ENCODE measurements at places on chromosomes 7 and 10.

- no peak for DNase-seq
Measured at GRCh38 chr7:50212666-50213621, 91.6 kb upstream of the IKZF1 start.

- DNase-seq, result no peak
Measured at GRCh38 chr10:133347710-133348517, 741 bp downstream of the PRAP1 start.

DNA sequence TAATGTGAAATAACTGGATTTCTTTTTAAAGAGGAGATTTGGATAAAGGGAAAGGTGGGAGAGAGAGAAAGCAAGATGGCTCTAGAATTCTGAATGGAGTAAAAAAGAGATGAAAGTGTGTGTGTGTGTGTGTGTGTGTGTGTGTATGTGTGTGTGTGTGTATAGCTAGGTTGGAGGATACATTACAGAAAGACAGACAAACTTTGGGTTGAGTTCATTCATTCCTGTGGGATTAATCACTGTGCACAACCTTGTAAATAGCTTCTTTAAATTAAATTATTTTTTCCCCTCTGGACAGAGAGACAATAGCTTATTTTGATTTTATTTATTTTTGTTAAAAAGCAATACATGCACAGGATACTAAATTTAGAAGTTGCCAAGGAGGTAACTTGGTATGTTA, 7.5 kb downstream of the ASB4 start:
- no peak for DNase-seq

DNA sequence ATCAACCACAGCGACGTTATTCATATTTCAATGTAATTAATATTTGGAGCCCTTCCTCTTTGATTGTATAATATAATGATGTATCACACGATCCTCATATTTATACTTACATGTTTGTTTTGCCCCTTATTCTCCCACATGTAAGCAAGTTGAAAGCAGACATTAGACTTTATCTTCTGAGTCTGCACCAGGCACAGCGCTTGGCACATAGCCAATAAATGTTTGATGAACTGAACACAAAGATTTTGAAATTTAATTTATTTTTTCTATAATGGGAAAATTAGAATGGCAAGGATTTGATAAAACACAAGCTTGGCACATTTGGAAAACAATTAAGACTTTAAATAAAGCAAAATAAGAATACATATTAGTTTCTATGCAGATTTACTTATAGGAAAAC, 31.6 kb downstream of the ZFAND4 start:
- no peak for DNase-seq

DNA sequence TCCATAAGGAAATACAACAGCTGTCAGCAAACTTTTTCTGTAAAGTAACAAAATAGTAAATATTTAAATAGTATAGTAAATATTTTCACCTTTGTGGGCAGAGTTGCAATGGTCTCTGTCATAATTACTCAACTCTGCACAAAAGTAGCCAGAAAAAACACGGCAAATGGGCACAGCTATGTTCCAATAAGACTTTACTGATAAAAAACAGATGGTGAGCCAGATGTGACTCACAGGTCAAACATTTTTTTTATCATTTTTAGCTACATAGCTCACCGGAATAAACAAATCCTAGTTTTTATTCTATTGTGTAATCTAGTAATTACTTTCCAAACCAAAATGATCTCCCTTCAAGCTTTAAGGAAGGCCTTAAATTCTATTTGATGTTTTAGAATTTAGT, 55.3 kb downstream of the NCAPG2 start:
- DNase-seq, result no peak

DNA sequence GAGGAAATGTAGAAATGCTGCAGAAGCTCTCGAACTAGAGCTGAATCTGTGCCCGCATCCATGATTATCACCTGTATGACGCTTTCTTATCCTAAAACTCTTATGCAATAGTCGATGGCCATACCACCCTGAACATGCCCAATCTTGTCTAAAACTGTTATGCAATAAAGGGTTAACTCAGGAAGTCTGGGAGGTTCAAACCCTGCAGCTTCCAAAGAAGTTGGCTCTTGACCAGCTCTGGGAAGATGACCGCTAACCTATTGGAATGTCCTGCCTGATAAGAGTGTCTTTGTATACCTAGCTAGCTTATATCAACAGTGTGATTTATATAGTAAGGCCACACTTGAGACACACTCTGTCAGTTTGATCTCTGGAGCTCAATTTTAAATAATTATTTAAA, 3.4 kb upstream of the C10orf88 start:
- DNase-seq, result no peak

DNA sequence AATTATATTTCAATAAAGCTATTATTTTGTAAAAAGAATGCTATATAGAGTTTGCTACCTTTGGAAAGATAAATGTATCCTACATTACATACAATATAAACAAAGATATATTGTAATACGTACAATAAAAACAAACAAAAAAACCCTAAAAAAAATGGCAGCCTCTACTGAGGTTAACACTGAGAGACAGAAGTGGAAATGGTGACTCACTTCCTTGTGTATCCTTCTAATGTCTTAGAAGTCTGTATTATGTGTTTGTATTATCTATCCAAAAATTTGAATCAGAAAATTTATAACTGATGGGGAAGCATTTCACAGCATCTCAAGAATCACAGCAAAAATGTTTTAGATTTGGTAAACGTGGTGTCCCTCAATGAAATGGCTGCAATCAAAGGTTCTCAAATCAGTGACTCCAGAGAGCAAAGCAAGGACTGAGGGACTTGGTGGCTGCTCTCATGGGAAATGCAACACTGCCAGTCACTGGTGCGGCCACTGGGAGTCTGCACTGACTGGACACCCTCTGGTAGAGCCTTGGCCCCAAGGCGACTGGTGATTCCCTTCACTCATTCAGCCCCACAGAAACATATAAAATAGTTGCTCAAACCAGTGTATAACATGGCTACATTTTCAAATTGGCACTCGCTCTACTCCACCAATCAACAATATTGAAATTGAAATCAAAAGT, 53.8 kb downstream of the PANK1 start:
- no peak for DNase-seq

DNA sequence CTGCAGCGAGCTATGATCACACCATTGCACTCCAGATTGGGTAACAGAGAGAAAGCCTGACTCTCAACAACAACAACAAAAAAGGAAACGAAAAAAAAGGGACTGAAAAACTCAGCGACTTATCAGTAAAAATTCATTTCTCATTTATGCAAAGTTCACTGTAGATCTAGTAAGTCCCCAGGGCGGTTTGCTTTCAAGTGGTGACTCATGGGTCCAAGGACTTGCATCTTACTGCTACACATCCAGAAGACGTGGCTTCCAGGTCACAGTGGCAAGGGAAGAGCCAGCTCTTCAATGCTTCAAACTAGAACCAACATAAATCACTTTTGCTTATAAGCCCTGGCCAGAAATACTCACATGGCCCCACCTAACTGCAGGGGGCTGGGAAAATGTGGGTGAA, 178.3 kb upstream of the AUTS2 start:
- DNase-seq, result no peak

- DNase-seq, result no peak
Measured at GRCh38 chr7:117791877-117792780, 81.1 kb downstream of the CTTNBP2 start.

DNA sequence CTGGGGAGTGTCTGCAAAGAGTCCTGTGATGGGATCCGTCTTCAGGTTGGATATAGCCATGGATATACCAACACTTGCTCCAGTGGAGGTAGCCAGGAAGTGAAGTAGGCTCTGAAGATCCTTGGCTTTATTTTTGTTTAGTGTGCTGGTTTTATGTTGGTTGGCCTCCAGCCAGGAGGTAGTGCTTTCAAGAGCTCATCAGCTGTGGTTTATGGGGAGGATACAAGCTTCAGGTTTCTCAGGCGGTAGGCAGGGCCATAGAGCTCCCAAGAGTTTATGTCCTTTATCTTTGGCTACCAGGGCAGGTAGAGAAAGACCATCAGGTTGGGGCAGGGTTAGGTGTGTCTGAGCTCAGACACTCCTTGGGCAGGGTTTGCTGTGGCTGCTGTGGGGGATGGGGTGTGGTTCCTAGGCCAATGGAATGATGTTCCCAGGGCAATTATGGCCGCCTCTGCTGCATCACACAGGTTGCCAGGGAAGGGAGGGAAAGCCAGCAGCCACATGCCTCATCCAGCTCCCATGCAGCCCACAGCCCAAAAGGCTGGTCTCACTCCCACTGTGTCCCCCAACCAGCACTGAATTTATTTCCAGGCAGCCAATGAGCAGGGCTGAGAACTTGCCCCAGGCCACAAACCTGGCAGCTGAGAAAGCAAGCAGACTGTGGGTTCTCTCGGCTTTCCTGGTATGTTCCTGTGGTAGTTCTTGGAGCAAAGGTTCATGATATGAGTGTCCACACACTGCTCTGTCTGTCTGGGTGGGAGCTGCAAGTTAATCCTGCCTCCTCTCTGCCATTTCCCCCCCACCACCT, 67.0 kb upstream of the PRLHR start:
- no peak for DNase-seq

DNA sequence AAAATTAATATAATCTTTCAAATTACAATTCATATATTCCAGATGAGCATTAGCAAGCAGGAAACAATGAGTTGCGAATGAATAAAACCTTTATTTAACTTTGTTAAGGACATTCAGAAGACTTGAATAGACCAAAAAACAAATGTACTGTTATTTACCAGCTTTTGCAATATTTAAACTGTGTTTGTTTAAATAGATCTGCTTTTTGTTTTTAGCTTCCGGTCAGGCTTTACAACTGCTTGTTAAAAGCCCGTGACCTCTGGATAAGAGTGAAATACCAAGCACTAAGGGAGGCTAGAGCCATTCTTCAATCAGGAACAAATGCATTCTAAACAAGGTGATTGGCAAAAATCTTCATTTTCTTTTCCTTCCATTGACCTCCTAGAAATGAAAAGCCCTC, 184.9 kb upstream of the GNAI1 start:
- DNase-seq, result no peak

DNA sequence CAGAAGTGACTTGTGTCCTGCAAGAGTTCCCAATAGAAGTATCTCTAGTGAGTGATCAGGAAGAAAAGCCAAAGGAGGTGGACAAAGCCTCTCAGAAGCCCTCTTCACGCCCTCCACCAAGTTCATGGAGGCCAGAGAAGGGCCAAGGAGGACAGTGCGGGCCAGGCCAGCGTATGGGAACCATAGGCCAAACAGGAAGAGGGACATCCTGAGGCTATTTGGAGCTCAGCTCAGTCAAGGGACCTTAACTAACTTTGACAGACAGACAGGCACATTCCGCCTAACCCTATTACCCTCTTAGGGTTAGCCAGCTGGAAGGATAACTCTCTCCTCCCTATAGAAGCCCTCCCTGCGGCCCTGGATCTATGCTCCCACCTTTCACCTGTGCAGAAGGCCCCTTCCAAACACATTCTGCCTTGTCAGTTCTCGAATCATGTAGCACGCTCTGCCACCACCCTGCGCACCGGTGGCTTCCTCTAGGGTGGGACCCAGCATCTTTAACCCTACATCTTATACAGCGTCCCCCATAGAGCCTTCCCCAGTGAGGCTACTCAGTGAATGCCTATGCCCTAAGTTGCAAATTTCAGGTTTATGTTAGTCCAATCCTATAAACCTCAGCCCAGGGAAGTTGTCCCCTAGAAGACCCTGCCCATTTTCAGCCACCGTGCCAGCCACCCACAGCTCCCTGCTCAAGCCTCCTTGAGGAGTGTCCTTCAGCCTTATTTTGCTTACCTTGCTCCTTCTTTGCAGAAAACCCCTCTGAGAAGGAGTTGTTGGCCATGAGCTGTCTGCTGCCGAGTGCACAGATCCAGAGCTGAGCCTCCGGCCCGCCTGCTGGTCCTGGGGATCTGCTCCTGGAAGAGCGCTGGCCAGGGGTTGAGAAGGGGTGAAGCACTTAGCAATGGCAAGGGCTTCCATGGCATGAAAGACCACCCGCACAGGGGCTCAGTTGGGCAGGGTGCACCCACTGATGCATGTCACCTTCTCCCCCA, 36.9 kb downstream of the FRMPD2 start:
- no peak for DNase-seq

- DNase-seq, result no peak
Measured at GRCh38 chr10:60420991-60421894, 31.6 kb upstream of the ANK3 start.

GRCh38 chr10:47357131-47357582, 9.0 kb downstream of the RBP3 start:
- no peak for DNase-seq

All from GM18507 (cell line).